ENCODE measurements at places on chromosomes 6 and 20.

- no peak for DNase-seq
Observed at GRCh38 chr20:25246182-25246999, 1.5 kb upstream of the PYGB start.

DNA sequence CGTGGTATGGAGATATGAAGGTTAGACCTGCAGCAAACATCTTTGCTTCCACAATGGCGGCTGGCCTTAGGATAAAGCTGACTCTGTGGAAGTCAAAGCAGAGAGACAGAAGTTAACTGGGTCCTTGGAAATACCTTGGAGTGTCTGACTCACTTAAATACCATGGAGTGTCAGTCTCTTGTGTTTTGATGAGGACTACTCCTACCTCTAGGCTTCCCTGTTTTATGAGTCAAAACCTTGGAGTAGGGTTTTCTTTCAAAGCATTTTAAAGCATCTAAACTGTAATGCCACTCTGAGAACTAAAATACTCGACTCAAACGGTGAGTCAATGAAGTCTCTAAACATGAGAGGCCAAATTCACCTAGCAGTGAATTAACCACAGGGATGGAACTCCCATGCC lies 329.1 kb downstream of the SAMD5 start:
- DNase-seq = no peak

DNA sequence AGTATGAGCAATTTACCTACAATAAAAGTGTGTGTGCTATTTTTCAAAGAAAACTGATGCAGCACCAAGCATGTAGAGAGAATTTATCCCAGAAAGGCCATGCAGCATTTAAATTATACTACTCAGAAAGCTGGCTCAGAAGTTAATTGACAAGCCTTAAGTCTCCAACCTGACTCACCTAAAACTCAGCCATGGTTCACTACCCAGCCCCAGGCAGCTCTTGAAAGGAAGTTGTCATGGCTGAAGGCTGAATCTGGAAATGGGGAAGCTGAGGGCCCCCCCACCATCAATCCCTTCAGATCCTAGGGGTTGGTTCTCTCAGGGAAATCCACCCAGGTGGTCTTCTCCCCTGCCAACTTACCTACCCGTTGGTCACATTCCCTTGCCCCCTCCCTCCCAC lies 19.7 kb downstream of the PPIL6 start:
- DNase-seq = no peak

- peak; percentile 46 for DNase-seq
Observed at GRCh38 chr6:3732345-3733141, 19.0 kb downstream of the PXDC1 start.

- DNase-seq = peak; percentile 80
Observed at GRCh38 chr20:59087829-59088433, 45.3 kb upstream of the PRELID3B start.

DNA sequence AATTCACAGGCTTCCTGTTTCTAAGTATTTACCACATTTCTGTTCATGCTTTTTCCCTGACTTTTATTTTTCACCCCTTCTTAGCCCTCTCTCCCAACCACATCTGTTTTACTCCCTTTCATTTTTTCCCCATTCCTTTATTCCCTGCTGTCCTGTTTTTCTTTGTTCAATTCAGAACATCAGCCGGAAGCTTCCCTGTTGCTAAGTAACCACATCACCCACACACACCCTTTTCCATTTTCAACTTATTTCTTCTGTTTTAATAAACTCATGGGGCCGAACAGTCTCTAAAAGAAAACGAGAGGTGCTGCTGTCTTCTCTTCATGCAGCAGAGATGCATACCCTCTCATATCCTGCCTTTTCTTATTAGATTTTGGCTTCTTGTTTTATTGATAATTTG lies 53.5 kb upstream of the CEP85L start:
- DNase-seq = no peak

GRCh38 chr6:108937170-108937569 lies 88.9 kb downstream of the ARMC2 start:
- DNase-seq = no peak

DNA sequence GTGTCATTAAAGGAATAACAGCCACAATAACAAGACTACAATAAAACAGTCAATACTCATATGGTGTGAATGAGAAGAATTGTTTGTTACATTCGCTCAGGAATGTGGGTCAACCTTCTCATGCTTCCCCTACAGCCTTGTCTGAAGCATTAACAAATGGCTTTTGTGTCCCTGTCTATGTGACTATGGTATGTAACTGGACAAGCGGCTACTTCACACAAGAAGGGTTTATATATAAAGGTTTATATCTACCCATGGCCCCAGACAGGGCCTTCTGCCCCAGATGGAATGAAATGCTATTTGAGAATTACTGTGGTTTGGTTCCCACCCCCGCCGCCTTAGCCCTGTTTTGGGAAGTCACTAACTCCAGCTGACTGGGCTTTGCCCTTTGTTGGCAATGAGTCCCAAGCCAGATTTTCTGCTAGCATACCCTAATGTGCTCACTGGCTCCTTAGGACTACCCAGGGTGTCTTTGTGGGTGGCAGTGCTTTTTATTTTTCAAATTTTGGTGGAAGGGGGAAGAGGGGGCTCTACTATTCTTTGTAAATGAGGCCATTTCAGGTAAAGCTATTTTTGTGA lies 39.4 kb downstream of the TFAP2A start:
- no peak for DNase-seq

- no peak for DNase-seq
Observed at GRCh38 chr20:32007787-32008616, 2.2 kb upstream of the CCM2L start.

DNA sequence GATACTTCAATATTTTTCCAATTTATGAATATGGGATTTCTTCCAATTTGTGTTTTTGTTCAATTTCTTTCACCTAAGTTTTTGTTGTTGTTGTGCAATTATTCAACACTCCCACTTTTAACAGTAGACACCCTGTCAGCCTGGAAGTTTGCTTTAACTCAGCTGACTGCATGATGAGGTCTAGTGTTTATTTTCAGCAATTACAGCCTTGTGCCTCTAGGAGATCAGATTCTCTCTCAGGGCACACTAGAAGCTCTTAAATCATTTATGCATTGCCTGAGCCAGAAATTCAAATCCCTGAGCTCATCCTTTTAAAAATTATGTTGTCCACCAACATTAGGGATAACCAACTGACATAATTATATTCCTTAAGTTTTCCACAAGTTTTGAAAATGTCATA lies 85.7 kb downstream of the MRAP2 start:
- no peak for DNase-seq

DNA sequence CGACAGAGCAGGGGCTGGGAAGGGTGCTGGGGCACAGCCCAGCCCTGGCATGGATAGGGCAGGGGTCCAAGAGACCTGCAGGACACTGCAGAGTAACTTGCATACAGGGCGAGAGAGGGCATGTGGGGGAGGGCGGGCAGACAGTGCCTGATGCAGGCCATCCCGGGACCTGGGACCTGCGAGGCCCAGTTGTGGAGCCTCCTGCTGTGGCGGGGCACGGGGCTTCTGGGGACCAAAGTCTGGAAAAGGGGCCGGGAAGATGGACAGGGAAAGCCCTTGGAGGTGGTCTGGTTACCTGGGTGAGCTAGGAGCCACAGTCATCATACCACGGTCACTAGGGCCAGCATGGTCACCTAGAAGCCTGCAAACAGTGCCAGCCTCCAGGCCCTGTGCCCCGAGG lies 412 bp upstream of the TUBB1 start:
- DNase-seq = no peak

DNA sequence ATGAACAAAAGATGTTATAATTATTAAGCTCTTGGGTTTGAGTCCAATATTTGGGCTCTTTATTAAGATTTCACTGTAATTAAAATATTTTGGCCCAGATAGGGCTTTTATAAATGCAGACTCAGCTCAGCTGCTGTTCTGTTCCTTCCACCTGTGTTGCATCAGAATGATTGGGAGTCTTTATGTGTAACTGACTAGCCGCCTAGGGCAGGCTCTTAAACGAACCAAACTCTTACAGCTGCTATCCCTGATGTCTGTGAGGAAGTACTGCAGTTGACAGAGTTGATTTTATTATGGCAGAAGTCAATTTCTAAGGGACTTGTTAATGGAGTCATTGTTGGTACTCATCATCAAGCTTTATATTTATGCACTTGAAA lies 144.7 kb downstream of the MYO6 start:
- no peak for DNase-seq
